GM23248 (cell line): ENCODE measurements at places on chromosomes 2 and 18. TPM values are rescaled to one million over a fixed set of nuclear protein-coding genes. Genes with fewer than 3 reads are reported as not detected.

The ANKRD29 gene
- 8.0 and 8.9 TPM in 2 replicates for polyA plus RNA-seq

The ATL2 gene
- 11.1 and 12.8 TPM in 2 replicates for polyA plus RNA-seq

The ASTL gene
- polyA plus RNA-seq: not detected in 2 replicates

The SUMO1 gene
- polyA plus RNA-seq: 242 TPM in 2 replicates

The CYP27A1 gene
- polyA plus RNA-seq: 2.9 and 3.7 TPM in 2 replicates

The IL37 gene
- polyA plus RNA-seq: not detected in 2 replicates

The CCT7 gene
- 213 and 225 TPM in 2 replicates for polyA plus RNA-seq

The SLC1A4 gene
- polyA plus RNA-seq: 25.6 and 27.4 TPM in 2 replicates

The IL36RN gene
- polyA plus RNA-seq: not detected in 2 replicates

The KCNJ13 gene
- 0.16 and 0.21 TPM in 2 replicates for polyA plus RNA-seq

The ZEB2 gene
- polyA plus RNA-seq: 25.6 and 26.2 TPM in 2 replicates

The PLCD4 gene
- polyA plus RNA-seq: 1.6 TPM in 2 replicates
